ENCODE measurements at places on chromosomes 3 and 15.

DNA sequence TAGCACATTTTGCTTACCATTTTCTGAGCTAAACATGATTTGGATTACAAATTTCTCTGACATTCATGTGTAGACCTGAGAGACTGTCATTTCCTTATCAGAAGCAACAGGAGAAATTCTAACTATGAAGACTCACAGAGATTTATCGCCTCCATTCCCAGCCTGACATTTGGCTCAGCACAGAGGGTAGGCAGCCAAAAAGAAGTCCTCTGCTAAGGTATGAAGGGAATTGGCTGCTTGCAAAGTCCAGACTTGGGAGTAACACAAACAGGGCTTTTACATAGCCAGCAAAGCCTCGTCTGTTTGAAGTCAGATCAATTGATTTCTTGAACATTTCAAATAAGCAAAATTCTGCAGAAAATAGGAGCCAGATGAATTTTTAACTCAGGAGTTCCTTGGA lies 57.0 kb upstream of the CMSS1 start:
- DNase-seq = no peak

GRCh38 chr3:24480497-24480896 lies 14.2 kb downstream of the THRB start:
- DNase-seq = no peak

DNA sequence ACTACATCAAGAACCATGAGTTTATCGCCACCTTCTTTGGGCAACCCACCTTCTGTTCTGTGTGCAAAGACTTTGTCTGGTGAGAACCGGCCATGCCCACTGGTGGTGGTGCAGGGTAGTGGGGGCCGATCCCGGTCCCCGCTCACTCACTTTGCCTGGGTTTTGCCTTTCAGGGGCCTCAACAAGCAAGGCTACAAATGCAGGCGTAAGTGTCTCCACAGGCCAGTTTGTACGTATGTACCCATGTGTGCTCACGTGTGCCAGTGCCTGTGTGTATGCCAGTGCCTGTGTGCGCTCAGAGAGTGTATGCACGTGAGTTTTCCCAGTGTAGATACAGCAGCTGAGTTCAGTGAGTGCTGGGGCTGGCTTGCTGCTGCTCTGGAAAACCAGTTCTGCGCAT lies 20.5 kb downstream of the PRKCD start:
- no peak for DNase-seq

- DNase-seq = no peak
These were observed 35.8 kb downstream of the MGLL start for GRCh38 chr3:127786353-127787070.

GRCh38 chr3:183210341-183210740 lies 42.7 kb upstream of the B3GNT5 start:
- DNase-seq = no peak

DNA sequence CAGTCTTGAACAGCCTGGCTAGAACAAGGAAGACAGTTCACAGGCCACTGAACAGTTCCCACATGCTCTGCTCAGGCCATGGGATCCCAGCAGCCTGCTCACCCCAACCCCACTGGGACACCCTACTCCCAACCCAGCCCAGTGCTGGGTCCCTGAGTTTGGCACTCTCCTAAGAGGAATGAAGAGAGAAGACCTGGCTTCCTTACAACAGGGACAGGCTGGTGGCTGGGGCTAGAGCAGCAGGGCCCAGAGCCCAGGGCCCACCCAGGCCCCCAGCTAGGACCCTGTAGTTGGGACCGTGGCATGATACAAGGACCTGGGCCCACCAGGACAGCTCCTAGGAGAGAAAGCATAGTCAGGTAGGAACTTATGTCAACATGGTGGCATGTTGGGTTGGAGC lies 43.4 kb downstream of the SEMA3G start:
- peak; percentile 26 for DNase-seq

DNA sequence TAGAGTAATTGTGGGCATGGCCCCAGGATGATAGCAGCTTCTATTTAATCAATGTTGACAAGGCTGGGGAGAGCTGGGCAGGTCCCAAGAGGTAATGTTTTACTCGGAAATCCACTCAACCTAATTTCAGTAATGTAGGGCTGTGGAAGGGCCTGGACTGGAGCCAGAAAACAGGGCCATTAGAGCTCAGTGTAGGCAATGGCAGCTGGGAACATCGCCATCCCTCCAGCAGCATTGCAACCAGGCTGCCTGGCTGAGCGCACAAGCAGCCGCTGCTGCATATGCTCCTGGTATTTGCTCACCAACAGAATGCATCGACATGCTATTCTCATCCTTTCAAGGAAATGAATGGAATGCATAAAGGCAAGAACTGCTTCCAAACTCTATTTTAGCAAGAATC lies 90.0 kb downstream of the GAP43 start:
- DNase-seq = peak; percentile 77

- DNase-seq = no peak
These were observed 177.2 kb downstream of the LPP start for GRCh38 chr3:188331166-188331565.

GRCh38 chr3:184354121-184354728 lies 7.2 kb downstream of the CLCN2 start:
- DNase-seq = peak; percentile 61

DNA sequence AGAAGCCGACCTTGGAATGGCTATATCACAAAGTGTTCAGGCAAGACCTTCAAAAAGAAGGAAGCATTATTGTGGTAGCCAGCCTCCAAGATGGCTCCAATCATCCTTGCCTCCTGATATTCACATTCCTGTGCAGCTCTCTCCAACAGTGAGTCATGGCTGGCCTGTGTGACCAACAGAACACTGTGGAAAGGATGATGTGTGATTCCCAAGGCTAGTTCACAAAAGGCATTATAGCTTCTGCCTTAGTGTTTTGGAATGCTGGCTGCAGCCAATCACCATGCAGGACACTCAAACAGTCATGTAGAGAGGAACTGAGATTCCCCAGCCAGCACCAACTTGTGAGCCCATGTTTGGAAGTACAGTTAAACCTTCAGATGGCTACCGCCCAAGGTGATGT lies 102.6 kb downstream of the EFL1 start:
- DNase-seq = no peak

DNA sequence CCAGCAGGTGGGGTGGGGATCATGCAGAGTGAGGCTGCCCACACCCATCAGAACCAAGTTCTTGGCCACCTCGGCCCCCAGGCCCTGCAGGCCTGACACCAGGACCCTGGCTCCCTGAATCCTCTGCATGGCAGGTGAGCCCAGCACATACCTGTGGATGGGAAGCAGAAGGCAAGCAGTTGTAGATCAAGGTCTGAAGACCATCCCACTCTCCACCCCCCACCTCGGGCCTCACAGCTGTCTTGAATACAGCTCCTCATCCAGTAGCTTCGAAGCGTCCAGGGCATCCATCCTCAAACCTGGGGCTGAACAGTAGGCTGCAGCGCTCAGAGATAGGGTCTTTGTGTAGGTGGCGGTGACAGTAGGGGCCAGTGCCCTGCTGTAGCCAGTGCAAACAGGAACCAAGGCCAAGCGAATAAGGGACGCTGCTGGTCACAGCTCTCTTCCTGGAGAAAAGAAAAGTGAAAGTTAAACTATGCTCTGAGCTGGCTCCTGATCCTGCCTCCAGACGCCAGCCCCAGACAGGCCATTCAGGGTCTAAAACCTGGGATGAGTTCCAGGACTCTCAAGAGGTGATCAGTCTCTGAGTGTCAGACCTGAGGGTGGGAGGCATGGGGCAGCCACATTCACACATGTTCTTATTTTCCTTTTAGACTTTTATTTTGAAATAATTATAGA lies at the start of gene UBA7:
UBA7 (minus strand) TSS at position 457 of the 678 bp plus-strand sequence; CDS start at position 291, 166 bp downstream.
- DNase-seq = peak; percentile 69

DNA sequence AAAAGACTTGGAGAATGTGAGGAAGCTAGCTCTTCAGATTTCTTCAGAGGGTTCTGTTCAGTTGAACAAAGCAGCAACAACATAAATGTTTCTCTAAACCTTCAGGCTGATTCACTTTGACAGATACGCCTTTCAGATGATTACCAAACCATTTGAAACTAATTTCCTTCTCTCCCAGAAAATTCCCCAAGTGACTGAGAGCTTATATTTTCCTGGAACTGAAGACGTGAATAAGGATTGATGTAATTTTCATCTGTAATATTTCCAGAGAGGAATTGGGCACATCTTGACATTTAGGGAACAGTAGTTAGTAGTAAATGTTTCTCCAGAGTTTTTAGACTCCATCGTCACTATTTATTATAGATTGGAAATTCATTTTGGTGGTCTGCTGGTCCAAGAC lies 108.6 kb upstream of the AADACL2 start:
- DNase-seq = no peak

DNA sequence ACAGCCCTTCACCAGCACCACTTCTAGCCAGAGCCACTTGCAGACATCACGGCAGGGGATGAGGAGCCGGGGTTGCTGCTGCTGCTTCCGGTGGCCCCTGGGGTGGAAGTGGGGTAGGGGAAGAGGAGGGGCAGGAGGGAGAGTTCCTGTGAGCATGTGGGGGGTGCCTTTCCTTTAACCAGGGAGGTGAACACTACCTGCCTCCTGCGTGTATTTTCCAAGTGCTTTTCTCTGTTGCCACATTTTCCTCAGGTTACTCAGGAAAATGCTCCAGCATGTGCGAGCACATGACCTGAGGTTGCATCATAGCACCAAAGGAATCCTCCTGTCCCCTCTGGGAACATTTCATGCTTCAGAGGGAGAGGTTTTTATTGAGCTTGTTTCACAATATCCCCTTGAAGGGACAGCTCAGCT lies 12.2 kb upstream of the SACM1L start:
- no peak for DNase-seq

GRCh38 chr3:15083252-15083651 lies 15.7 kb downstream of the RBSN start:
- no peak for DNase-seq

- DNase-seq = no peak
These were observed 147.7 kb downstream of the XXYLT1 start for GRCh38 chr3:195123281-195123691.

Data from right lobe of liver (tissue), 6 donors.